Stimulated activated CD8-positive, alpha-beta memory T cell treated with anti-CD3 and anti-CD28 coated beads, Interleukin-15, amount 100 ng/mL, for 24 hours (primary cell): ENCODE measurements at places on chromosomes 12 and 14.

DNA sequence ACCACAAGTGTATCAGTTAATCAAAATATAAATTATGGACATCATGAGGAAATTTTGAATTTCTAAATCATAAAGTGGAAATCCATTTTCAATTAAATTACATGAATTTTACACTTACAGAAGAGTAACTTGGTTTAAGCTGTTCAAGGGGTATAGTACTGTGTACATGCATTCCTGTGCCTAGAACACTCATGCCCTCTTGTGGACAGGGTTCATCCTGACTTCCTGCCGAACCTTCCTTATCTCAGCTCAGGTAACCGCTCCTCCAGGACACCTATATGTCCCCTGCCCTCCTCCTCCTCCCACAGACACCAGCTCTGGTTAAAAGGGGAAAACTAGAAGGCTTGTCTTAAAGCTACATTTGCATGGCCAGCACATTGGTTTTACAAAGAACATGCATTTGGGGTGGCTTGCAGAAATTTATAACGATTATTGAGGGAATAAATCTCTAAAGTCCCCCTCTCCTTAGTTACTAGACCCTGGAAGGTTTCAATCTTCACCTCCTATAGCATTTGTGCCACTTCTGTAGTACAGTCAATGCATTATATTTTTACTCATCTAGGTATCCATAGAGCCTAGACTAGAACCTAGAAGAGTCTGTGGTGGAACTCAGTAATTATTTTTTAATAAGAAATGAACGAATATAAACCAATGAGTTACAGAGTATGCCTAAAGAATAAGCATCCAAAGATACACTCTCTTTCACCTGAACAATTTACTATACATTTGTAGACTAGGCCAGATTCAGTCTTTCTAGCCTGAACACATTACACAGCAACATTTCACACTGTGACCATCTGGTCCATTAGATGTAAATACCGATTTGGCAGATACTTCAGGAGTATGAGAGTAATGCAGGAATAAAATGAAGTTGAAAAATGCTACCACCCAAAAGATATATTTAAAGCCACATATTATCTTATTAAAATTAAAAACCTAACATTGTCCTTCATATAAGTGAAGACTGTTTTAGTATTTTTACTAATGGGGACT is 345.6 kb downstream of the PAWR start:
- DNase-seq, result no peak

DNA sequence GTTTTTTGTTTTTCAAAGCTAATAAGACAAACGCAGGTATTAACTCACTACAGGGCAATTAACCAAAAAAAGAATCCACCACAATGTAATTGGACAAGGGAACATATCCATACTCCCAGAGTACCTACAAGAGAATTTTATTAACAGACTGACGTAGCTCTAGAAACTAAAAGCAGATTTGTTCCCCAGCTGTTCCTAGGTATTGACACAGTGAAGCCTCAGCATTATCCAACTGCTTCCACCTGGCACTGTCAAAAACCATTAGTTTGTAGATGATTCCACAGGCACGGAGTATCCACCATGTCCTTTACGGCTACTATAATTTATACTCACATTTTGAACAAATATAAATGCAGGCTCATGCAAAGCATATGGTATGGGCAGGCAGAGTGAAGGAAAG is 22.3 kb downstream of the PPM1H start:
- DNase-seq, result no peak

DNA sequence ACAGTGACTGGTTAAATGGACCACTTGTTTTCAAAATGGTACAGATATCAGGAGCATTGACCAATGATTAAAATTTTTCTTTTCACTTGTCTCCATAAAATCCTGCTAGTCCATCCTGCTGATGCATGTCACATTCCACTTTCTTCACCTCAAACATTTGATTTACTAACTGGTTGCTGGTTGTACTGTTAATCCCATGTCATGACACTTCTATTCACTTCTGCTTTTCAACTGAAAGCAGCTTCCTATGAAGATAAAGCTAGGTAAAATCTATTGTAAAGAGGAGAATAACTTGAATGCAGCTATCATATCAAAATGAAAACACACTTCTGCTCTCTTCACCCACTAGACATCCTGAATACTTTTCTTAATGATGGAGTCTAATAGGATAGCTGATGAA is 149.6 kb upstream of the OTX2 start:
- DNase-seq, result no peak

- no peak for DNase-seq
These were observed 193.0 kb upstream of the LMNTD1 start for GRCh38 chr12:25746131-25746530.

DNA sequence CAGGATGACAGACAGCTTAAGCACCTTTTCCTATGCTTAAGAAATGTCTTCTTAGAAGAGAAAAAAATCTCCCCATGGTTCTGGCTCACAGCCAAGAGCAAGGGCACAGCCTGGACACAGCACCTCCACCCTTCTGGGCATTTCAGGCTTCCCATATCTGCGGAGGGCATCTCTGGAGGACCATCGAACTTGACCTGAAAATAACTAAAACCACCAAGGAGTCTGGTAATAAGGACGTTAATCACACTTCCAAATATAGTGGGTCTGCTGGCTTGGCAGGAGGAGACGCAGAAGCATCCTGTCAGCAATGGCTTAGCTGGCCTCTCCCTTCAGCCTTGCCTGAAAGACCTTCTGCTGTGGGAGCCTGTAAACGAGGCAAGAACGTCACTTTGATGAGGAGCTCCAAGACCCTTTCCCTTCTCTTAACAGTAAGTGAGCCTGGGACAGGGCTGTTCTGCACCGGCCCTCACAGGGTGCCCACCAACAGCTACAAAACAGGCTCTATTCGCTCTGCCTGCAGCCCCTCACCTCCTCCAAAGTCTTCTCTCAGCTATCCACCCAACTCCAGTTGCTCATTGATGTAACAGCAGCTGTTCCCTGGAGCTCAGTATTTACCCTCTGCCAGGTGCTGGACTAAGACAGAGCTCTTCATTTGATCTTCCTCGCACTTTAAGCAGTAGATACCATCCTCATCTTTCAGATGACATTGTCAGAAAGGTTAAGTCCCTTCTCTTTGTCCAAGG is 13.2 kb downstream of the SETD3 start:
- DNase-seq, result no peak

GRCh38 chr12:125100551-125101434 is 35.6 kb downstream of the AACS start:
- no peak for DNase-seq

DNA sequence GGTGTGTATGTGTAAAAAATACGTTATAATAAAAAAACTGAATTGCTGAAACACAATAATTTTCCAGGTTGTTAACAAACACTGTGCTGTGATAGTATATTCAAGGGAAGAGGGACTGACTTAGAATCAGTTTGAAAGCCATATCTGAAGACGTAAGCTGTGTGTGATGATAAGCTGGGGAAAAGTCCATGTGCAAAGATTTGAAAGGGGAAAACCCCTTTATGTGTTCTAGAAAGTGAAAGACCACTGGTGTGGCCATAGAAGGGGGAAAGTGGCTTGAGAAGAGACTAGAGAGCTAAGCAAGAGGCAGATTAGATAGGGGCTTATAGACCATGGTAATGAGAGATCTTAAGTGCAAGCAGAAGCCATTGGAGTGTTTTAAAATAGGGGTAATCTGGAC is 195.9 kb upstream of the GZMB start:
- DNase-seq, result no peak

DNA sequence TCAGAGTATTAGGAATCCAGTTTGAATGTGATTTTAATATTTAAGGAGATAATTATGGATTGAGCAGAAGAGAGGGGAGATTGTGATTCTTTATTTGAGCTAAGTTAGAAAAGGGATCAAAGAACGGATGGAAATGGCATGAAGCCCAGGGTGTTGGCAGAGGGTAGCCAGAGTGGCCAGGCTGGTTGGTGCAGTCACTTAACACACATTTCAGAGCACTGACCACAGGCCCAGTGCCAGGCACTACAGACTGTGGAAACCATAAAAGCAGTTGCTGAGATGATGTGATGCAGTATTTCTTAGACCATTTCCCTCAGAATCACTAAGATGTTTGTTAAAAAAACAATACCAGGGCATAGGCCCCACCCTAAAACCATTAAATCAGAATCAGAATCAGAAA is 167.7 kb upstream of the AMIGO2 start:
- DNase-seq, result no peak

DNA sequence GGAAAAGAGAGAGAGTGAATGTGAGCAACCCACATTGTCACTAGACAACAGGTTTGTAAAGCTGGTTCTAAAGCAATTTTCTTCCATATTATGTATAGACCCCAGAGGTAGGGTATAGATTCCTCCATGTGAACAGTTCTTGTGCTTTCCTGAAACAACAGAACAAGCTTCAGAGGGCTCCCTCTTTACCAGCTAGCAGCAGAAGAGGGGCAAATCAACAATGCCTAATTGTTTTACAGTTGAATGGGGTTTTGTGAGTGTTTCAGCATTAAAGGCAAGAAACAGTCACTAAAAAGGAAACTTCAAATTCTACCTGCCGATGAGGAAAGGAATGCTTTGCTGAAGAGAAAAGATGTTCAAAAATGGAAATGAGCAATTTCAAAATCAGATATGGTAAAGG is 341.2 kb upstream of the KITLG start:
- DNase-seq, result no peak

DNA sequence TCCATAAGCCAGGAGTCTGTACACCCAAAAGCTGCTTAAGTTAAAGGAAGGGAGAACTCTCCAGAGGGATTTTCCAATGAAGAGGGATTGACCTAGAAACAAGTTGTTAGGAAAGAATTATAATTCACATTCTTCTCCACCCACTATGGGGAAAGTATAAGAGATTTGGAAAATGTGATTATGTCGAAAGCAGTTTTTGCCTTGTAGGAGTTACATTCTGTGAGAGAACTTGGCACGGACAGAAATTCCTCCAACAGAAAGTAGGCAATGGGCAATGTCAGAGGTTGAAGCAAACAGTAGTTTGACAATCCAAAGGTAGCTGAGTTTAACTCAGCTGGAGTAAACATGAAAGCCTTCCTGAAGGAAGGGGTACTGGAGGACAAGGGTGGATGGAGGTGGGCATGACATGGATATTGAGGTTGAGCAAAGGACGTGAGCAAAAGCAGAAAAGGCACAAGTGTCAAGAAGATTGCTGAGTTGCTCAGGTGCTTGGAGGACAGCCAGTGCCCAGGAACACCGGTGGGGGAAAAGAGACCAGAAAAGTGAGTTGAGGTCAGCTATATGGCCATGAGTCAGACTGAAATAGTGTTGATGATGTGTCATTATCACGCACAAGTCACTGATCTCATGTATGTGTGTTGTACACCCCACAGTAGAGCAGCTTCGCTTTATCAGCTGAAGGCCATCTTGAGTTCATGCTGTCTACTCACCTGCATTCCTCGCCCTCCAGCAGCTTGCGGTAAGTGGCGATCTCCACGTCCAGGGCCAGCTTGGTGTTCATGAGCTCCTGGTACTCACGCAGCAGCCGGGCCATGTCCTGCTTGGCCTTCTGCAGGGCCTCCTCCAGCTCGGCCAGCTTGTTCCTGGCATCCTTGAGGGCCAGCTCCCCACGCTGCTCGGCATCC is 4.0 kb downstream of the KRT5 start:
- no peak for DNase-seq

- no peak for DNase-seq
These were observed 26.4 kb downstream of the TBC1D15 start for GRCh38 chr12:71865757-71866536.

DNA sequence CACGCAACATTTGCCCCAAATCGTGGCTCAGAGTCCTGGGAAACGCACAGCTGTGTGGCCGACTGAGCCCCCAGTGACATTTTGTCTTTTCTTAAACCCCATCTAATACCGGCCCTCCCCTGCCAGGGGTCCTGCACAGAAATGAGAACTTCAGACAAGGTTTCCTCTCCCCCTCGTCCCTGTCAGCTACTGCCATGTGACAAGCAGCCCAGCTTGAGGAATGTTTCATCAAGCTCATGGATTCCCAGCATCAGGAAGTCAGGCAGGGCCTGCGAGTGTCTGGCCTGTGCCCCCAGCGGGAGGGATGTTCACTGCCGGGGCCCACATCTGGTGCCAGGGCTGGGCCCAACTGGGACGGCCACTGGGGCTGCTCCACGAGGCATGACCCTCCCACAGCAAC is 15.9 kb downstream of the MMP17 start:
- no peak for DNase-seq

DNA sequence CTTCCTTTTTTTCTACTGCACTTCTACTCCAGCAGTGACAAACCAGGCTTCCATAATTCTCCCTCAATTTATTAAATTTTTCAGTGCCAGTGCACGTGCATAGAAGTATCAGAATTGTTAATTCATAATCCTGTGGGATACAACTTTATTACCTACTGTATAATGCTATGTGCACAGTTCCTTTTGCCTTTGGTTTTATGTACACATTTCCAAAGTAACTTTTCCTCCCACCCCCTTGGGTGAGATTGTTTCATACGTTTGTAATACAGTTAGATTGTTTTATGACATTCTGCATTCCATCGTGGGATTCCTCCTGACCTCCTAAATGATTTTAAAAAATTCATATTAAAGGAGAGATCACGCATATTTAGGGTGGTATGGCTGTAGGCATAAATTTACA is 128.1 kb downstream of the TTC6 start:
- DNase-seq, result no peak

- DNase-seq, result no peak
These were observed 25.5 kb upstream of the TXNRD1 start for GRCh38 chr12:104189915-104190555.

DNA sequence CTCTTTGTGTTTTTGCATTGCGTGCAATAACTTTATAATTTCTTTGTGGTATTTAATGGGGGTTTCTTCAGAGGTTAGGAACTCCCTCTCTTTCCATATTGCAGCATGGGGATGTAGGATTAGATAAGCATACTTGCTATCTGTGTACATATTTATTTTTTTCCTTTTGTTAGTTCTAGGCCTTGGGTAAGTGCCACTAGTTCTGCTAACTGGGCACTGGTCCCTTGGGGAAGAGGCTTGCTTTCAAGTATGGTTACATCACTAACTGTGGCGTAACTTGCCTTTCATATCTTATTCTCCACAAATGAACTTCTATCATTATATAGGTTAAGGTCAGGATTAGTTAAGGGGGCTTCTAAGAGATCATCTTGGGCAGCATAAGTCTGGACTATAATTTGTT is 31.5 kb upstream of the SLCO1B3 start:
- DNase-seq, result no peak

GRCh38 chr12:23950210-23950774 is 822 bp upstream of the SOX5 start:
- no peak for DNase-seq

- no peak for DNase-seq
These were observed 22.9 kb upstream of the CALM1 start for GRCh38 chr14:90373887-90374286.

DNA sequence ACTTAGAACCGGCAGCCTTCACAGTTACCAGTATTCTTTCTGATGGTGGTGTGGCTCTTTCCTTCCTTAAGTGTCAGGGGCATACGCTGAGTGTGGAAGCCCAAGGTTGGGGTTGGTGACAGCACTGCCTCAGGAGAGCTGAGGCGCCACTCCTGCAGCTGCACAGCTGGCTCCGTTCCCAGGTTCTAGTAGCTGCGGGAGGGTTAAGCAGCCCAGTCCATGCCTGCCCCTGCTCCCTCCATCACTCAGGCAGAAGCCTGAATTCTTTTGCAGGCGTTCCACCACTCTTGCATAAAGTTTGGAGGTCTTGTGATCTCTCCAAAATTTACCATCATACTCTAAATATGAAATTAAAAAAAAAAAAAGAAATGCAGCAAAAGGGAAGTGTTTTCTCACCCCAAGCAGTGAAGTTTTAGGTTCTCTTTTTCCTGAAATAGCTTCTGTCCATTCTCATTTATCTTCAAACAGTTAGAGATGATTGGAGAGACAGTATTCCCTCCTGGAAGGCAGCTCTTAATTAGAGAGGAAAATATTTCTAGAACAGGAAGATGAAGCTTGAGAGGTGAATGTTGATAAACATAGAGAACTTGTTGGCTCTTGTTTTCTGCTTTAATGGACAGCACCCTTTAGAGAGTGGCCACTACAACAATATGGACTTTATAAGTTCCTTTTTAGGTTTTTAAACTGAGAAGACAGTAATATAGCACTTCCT is 136.1 kb downstream of the FGD4 start:
- no peak for DNase-seq
